Activated CD8-positive, alpha-beta memory T cell treated with anti-CD3 and anti-CD28 coated beads, Interleukin-2, amount 10 ng/mL, durations not matched to agents 7 days and 5 days (primary cell): ENCODE measurements at places on chromosomes 7 and 10. TPM values are rescaled to one million over a fixed set of nuclear protein-coding genes. Genes with fewer than 3 reads are reported as not detected.

UTF1 gene
- not detected for total RNA-seq

EGR2 gene
- total RNA-seq = 21.6 TPM

PTF1A gene
- not detected for total RNA-seq

ASB10 gene
- not detected for total RNA-seq

DNA sequence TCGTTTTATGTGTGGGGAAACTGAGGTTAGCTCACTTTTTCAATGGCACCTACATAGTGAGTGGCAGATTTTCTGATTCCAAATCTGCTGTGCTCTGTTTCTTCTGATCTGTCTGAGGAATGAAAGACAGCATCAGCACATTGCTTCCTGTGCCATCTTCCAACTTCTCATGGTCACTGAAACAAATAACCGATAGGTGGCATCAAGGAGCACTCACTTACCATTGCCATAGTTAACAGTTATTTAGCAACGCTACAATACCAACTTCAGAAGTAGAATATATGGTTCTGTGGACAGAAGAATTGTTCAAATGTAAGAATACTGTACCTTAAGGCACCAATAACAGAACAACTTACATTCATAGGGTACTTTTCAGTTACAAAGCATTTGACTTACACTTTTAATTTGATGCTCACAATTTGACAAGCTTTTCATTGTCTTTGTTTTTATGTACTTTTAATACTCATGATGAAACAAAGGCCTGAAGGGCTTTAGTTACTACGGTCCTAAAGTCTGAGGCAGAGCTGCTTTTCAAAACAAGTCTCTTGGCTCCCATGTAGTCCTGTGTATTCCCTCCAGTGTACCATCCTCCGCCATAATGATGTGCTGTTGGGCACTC is 228.9 kb upstream of the TCF7L2 start:
- H3K27ac ChIP-seq = no peak overlapping the region
- no peak for DNase-seq
- H3K4me3 ChIP-seq = no peak overlapping the region
- no peaks in the 10 kb centered on the region for H3K4me1 ChIP-seq

DNA sequence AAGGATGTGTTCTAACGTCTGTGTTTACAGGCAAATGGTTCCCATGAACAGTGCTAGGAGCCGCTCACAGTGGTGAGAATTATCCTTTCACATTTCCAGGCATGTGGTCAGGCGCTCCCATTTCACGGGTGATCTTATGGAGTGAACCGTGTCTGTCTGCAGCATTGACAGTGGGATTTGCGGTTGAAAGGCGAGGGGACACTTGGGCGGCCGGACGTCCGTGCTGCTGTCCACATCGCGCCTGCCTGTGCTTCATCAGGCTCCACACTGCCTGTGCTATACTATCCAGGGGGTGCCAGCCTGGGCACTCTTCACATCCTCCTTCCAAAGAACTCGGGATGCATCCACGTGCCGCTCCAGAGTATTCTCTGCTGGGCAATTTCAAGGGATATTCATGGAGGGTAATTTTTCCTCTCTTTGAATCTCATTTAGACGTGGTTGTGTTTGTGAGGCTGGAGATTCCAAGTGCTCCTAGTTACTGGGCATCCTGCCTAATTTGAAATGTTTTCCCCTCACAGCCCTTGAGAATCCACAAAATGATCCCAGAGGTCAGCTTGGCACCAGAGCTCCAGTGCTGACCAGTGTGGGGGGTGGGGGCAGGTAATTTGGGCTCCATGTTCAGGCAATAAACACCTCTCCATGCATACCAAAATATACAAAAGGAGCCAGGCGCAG is 61.9 kb upstream of the EBF3 start:
- H3K27ac ChIP-seq = no peak overlapping the region
- no peak overlapping the region for H3K4me3 ChIP-seq
- H3K4me1 ChIP-seq = peaks cover 4% of the 10 kb centered on the region

GRCh38 chr7:125061776-125062397 is 132.3 kb upstream of the POT1 start:
- no peaks in the 10 kb centered on the region for H3K4me1 ChIP-seq
- H3K27ac ChIP-seq = no peak overlapping the region
- H3K27me3 ChIP-seq = no peaks in the 10 kb centered on the region
- H3K4me3 ChIP-seq = no peak overlapping the region
- DNase-seq = no peak
- no peaks in the 10 kb centered on the region for H3K36me3 ChIP-seq

DNA sequence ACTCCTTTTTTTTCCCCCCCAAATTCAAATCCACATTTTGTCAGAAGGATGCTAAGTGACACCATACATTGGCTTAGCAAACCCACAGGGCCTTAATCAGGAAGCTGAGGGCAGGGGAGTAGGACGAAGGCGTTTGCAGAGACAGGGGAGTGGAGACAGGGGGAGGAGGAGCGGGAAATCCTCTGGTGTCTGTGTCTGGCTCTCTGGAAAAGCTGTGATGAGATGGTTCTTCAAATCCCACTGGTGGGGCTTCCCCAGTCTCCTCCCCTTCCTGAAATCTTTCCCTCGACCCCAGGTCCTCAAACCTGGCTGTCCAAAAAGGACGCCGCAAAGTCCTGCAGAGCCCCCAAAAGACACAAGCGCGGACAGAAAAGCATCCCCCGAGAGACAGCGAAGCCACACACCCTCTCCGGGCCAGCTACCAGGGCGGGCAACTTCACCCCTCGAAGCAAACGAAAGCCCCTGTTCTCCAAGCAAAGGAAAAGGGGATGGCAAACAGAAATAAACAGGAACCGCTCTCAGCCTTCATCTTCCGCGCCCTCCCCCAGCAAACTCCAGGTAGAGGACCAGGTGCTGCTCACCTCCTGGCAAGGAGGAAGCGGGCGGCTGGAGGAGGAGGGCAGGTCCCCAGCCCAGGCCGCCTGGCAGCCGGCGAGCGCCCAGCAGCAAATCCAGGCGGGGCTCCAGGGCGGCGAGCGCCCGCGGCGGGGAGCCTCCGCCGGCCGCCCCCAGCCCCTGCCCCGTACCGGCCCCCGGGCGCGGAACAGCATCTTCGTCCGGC is 520 bp downstream of the ELAPOR2 start:
- H3K4me1 ChIP-seq = peaks cover 14% of the 10 kb centered on the region
- peak overlapping the region; percentile 67 for H3K4me3 ChIP-seq
- H3K36me3 ChIP-seq = no peaks in the 10 kb centered on the region
- peaks cover 16% of the 10 kb centered on the region for H3K27me3 ChIP-seq

DNA sequence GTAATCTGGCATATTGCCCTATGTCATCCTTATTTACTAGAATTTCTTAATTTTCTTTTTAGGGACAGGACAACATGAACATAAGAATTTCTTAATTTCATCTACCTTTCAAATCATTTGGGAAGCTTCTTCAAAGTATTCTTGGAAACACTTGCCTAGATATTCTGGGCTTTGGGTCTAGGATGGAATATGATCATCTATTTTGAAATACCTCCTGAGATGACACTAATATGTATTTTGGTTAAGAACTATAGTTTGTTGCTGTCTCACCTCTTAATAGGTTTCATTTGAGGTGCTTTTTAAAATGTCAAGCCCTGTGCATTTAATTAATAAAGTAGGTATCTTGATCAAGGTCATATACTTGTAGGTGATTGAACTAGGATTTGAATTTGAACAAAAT is 49.1 kb downstream of the SEPTIN7 start:
- H3K36me3 ChIP-seq = peaks cover 41% of the 10 kb centered on the region
- H3K4me1 ChIP-seq = no peaks in the 10 kb centered on the region
- H3K4me3 ChIP-seq = no peak overlapping the region
- no peak overlapping the region for H3K27ac ChIP-seq
- no peaks in the 10 kb centered on the region for H3K27me3 ChIP-seq
- DNase-seq = no peak

GRCh38 chr10:78577712-78578111 is 491.1 kb upstream of the ZMIZ1 start:
- H3K27ac ChIP-seq = no peak overlapping the region
- DNase-seq = no peak
- no peaks in the 10 kb centered on the region for H3K36me3 ChIP-seq
- peaks cover 8% of the 10 kb centered on the region for H3K27me3 ChIP-seq
- H3K4me1 ChIP-seq = peaks cover 10% of the 10 kb centered on the region
- H3K4me3 ChIP-seq = no peak overlapping the region

GRCh38 chr7:125492521-125492920 is 562.9 kb upstream of the POT1 start:
- DNase-seq = no peak
- H3K4me1 ChIP-seq = no peaks in the 10 kb centered on the region
- no peak overlapping the region for H3K27ac ChIP-seq
- H3K27me3 ChIP-seq = no peaks in the 10 kb centered on the region

DNA sequence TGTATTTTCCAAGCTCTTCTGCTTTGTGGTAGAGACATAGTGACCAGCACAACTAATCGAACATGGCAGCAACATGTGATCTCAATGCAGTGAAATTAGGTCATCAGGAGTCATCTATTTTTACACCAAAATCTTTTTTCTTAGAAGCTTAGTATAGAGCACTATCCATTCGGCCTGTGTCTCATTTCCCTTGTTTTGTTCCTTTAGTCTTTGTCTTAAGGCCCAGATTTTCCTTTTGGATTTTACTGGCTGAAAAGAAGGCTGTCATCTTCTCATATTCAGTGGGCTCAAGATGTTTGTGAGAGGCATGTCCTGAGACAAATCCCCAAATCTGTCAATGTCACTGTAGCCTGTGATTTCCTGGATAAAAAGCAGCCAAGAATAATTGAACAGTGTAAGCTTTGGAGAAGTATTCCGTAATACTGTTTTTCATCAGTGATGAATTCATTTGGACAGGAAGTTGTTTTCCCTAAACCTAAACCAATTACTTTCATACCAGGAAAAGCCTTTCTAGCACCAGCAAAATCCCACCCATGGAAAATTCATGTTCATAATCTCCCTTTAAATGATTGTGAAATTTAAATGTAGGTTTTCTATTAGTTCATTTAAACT is 55.2 kb downstream of the MAGI2 start:
- H3K27ac ChIP-seq = no peak overlapping the region
- no peak for DNase-seq
- no peak overlapping the region for H3K4me3 ChIP-seq
- H3K36me3 ChIP-seq = no peaks in the 10 kb centered on the region
- no peaks in the 10 kb centered on the region for H3K4me1 ChIP-seq

DNA sequence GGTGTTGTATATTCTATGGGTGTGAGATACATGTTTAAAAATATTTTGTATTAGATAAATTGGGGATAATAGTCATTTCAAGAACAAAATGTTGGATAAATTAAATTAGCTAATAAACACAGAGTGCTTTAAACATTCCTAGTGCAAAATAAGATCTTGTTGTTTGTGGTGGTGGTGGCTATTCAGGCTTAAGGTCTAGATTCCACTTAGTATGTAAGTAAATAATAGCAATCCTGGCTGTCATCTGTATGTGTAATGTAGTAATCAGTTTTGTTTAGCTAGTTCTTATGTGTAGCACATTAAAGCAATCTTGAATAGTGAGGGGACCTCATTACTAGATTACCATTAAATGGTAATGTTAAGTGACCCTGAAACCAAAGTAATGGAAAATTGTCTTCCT is 48.7 kb downstream of the KAT6B start:
- no peak overlapping the region for H3K27ac ChIP-seq
- no peak for DNase-seq
- H3K36me3 ChIP-seq = no peaks in the 10 kb centered on the region
- H3K27me3 ChIP-seq = no peaks in the 10 kb centered on the region
- H3K4me3 ChIP-seq = no peak overlapping the region

DNA sequence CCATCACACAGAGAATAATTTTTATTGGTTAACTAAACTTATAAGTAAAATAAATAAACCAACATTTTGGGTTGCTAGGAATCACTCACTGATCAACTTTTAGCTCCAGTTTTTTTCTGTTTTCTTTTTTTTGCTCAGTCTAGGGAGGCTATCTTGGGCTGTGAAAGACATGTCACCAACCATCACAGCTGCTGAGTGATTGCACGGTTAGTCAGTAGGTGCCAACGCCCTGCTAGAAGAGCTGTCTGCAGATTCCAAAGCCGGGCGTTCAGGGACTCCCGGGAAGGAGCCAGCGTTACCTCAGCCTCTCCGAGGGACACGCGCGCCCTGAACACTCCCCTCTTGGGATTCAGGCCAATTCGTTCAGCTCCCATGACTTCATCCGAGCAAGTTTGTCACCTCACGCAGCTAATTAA is 604 bp upstream of the STAM start:
- peaks cover 27% of the 10 kb centered on the region for H3K36me3 ChIP-seq
- no peaks in the 10 kb centered on the region for H3K27me3 ChIP-seq
- H3K27ac ChIP-seq = peak overlapping the region; percentile 98

DNA sequence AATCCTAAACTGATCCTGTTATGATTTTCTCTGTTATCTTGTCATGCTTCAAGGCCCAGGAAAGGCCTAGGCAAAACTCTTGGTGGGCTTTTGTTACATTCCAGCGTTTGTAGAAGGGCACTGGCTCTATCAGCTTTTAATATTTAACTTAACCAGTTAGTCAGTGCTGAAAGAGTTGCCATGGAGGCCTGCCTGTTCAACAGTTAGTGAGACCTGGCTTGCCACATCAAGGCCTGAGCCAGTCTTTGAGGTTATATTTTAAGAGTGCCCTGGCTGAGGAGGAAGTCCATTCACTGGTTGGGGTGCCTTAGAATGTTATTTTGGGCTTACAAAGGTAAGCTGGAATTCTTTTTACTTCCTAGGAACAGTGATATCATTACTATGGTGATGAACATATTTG is 144.1 kb upstream of the NRG3 start:
- no peaks in the 10 kb centered on the region for H3K36me3 ChIP-seq
- DNase-seq = no peak
- no peak overlapping the region for H3K27ac ChIP-seq
- H3K27me3 ChIP-seq = no peaks in the 10 kb centered on the region
- H3K4me3 ChIP-seq = no peak overlapping the region
- H3K4me1 ChIP-seq = no peaks in the 10 kb centered on the region

DNA sequence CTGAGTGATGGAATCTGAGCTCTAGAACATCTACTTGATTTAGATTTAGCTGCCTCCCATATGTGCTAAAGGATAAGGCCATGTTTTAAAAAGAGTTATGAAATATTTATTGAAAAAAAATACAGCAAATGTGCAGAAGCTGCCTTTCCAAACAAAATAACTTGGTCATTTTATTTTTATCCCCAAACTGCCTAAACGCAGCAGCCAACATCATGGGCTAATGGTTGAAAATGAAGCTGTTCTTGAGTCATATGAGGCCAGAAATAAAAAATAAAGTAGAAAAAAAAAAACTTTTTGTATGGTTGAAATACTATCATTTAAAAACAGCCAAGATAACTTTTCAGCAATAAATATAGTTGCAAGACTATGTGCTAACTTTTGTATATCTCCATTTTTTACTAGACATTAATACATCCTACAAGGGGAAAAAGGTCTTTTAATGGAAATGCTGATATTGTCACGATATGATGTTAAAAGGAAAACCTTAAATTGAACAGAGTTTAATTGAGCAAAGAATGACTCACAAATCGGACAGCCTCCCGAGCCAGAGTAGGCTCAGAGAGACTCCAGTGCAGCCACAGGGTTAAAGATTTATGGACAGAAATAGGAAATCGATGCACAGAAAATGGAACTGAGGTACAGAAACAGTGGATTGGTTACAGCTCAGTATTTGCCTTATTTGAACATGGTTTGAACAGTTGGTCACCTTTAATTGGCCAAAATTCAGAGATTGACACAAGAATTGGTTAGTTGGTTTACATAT is 305.8 kb downstream of the MDFIC start:
- H3K36me3 ChIP-seq = no peaks in the 10 kb centered on the region
- no peak for DNase-seq
- no peak overlapping the region for H3K27ac ChIP-seq
- H3K27me3 ChIP-seq = no peaks in the 10 kb centered on the region

GRCh38 chr10:32253276-32253675 is 93.7 kb downstream of the EPC1 start:
- H3K27me3 ChIP-seq = no peaks in the 10 kb centered on the region
- peak; percentile 46 for DNase-seq
- H3K4me1 ChIP-seq = peaks cover 39% of the 10 kb centered on the region
- H3K27ac ChIP-seq = peak overlapping the region; percentile 39
- no peak overlapping the region for H3K4me3 ChIP-seq

GRCh38 chr10:77398986-77399755 is 238.4 kb downstream of the KCNMA1 start:
- H3K4me1 ChIP-seq = no peaks in the 10 kb centered on the region
- H3K27ac ChIP-seq = no peak overlapping the region
- no peak for DNase-seq
- no peak overlapping the region for H3K4me3 ChIP-seq
